ENCODE measurements at places on chromosomes 1 and 21.

GRCh38 chr1:206039046-206039973 is 13.7 kb upstream of the RHEX start:
- no peak for DNase-seq

- DNase-seq = no peak
These were observed 16.5 kb downstream of the ZNF697 start for GRCh38 chr1:119631433-119632102.

GRCh38 chr1:27301582-27302199 is 20.3 kb upstream of the TMEM222 start:
- no peak for DNase-seq

DNA sequence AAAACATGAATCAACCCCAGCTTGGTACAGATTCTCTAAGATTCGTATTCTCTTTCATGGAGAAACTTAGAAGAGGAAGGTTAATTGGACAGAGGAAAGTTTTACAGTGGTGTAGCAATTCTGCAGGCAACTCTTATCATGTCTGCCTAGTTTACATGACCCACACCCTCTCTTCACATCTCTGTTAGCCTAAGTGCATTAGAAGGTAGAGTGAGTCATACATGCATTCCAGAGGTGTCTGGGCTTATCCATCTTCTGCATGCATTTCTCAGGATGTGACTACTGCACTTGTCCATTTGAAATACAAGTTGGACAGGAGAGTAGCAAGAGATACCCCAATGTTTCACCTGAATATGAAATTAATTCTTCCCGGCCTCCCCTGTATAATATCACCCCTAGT is 578.4 kb upstream of the NCAM2 start:
- no peak for DNase-seq

GRCh38 chr1:225973158-225973557 is 26.0 kb downstream of the SDE2 start:
- no peak for DNase-seq

GRCh38 chr21:45323487-45324311 is 36.0 kb upstream of the POFUT2 start:
- no peak for DNase-seq

- DNase-seq = no peak
These were observed 194.6 kb downstream of the GPR52 start for GRCh38 chr1:174642393-174642792.

DNA sequence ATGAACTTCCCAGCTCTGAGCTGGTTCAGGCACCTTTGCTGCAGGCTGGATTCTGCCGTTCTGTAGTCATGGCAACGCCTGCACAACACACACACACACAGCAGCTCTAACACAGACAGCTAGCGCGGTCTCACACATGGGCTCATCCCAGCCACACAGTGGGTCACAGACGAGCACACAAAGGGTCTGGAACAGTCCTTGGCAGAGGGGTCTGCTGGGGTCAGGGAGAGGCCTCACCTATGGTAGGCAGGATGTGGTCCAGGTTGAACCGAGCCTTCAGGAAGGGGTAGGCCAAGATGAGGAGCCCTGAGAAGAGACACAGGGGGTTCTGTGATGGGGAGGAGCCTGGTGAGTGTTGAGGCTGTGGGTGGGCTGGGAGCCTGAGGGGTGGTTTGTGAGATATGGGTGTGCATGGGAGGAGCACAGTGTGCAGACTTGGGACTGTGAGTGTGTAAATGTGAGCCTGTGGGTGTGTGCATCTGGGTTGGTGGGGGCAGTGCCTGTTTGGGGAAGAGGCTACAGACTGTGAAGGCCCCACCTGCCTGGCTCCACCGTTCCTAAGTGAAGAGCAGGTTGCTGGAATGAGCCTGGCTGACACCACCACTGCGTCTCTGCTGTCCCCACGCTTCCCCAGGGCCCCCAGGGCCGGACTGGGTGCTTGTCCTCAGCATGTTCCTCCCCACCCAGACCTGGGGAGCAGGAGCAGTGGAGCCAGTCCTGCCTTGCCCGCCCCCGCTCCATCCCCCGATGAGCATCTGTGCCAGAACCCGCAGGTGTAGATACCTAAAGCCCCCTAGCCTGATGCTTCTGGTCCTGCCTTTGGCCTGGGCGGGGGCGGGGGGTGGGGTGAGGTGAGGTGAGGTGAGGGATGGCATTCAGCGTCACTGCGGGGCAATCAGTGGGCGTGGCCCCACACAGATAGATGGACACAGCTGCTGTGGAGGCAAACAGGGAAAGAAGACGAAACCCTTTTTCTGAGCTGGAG is 1.5 kb downstream of the KNCN start:
- DNase-seq = no peak

- no peak for DNase-seq
These were observed 86.0 kb downstream of the EVI5 start for GRCh38 chr1:92698932-92699331.

DNA sequence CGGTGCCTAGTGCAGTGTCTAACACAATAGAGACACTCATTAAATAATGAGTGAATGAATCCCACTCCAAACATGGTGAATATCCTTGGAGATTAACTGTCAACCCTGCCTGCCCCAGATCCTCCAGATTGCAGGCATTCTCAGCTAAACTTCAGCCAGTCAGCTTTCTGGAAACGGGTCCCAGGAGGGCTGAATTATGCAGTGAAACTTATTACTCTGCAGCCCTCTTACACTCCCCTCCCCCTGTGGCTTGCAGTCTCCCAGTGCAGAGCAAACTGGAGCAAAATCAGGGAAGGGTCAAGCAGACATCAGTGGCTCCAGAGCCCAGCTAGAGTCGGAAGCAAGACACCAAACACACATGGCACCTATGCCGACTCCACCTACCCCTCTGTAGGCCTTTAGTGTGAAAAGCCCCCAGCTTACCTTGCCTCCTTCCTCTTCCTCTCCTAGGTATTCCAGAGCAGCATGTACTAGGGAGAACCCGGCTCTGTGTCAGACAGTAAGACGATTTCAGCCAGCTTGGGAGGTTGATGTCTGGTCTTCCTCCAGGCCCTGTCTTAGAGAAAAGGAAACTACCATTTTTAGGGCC is 6.5 kb upstream of the RGS16 start:
- DNase-seq = no peak

DNA sequence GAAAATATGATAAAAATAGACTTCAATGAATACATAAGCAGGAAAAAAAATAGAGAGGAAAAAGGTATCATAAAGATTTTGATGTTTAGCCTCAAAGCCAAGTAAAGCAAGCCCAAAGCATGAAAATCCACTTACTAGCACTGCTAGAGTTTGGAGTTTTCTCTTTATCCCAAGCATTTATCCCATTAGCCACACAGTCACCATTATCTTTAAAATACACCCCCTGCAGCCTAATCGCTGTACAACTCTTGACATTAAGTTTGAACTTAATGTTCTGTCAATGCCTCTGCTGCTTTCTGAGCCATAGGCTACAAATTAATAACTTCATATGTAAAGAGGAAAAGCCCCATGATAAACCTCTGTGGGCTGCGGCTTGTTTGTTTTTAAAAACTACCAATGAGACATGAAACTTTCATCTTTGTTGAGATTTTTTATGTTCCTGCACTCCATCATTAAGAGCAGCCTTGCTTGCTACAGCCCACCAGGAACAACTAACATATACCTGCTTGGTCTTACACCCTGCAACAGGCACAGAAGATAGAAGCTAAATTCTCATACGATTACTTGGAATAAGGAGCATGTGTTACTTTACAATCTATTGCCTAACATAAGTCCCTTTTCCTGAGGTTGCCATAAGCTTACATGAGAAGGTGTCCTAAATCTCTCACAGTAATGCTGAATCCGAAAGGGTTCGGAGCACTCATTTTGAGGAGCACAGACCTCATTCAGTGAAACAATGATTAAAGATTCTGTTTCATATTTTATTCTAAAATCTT is 202.4 kb downstream of the SMYD3 start:
- DNase-seq = no peak

- DNase-seq = no peak
These were observed 801 bp upstream of the ANXA9 start for GRCh38 chr1:150981177-150981804.

DNA sequence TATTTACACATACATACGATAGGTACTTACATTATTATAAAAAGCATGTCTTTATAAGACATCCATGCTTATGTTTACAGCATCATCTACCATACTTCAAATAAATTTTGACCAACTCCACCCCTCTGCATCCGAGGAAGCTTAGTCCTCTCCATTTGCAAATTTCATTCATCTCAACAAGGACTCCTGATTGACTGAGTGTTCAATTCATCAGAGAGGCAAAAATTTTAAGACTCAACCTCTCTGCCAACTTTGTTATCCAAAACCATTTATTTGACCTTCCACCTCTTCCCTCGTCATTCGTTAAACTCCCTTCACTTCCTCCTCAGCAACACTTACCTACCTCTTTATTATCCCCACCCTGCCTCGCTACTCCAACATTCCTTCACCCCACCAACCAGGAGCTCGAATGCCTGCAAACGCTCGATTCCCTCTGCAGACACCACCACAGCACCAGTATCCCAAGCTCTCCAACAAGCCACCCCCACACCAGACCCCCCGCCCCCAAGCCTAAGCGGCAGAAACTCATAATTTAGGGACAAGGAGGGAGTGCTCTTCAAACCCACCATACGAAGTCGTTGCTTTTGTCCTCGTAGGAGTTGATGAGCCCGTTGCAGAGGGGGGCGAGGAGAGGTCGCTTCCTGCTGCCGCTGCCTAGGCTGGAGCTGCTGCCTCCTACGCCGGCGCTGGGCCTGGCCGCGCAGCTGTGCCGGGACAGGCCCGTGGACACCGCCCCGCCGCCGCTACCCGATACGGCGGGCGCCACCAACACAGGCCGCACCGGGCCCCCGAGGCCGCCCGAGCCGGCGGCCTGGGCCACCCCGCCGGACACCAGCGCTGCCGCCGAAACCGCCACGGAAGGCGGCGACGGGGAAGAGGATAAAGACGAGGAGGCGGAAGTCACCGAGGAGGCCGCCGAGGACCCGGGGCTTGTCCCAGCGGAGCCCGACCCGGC is 803 bp downstream of the COP1 start:
- DNase-seq = no peak

DNA sequence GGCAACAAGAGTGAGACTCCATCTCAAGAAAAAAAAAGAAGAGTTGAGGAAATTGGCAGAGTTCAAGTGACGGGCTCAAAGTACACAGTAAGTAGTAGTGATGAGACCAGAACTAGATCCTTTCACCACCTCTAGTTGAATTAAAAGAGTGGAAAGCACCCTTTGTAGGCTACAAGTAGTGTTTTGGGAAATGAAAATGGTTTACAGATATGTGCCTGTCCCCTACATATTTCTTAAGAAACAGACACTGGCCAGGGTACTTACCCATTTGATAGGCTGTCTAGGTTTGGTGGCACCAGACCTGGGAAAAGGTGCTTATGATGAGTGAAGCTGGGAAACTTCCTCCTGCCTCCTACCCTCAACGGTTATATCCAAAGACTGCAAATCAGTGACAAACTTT is 163.7 kb upstream of the BEND5 start:
- DNase-seq = no peak

DNA sequence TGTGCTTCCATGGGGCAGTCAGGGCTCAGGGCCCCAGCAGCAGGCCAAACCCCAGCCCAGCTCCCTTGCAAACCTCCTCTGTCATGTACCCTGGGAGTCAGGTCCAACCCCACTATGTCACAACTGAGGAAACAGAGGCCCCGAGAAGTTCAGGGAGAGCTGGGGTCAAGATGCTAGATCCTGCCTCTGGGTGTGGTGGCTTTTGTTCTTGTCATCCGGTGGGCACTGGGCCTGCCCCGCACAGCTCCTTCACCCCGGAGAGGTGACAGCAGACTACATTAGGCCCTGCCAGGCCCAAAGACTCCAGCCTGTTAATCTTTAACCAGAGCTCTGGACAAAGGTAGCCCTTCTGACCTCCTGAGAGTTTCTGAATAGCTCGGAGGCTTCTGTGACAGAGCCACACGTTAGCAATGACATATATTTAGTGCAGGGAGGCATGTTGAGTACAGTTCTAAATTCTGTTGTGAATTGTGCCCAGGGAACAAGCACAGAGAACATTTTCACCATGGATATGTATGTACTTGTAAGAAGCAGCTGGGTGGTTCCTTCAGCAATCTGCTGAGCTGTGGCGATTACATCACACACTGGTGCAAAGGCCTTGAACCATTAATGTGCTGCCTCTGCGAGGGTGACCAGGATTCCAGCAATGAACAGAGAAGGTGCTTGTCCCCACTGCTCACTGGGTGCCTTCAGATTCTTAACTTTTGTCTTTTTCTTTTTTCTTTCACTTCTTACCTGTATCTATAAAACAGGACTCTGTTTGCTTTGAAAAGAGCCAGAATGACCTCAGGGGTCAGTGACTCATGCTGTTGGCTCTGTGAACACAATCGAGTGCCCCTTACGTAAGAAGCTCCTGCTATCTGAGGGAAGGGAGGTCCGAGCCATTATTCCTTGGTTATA is 102.8 kb downstream of the RHOU start:
- DNase-seq = peak; percentile 78

DNA sequence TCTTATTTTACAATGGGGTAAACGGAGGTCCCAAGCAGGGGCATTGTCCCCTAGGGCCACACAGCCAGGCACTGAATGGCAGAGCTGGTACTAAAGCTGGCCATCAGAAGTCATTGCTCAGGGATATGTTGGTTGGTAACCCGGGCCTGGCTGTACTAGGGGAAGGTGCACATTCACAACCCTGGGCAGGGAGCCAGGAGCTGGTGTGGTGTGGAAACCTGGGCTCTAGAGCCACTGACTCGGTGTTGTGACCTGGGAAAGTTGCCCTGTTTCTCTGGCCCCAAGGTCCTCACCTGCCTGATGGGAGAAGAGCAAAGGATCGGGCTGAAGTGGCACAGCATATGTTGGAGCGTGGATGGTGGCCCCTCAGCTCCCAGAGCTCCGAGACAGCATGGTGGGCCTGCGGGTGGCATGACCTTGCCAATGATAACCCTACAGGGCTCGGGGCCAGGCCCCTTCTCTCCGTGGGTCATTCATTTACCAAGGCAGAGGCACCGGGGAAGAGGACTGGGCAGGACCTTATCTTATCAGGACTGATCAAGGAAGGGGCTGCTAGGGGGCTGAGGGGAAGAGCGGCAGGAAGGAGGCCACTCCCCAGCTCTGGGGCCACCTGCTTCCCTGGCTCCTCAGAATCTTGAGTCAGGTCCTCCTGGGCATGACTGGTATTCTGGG is 274.1 kb downstream of the TRABD2B start:
- no peak for DNase-seq

GRCh38 chr21:24994717-24995116 is 612.6 kb downstream of the MRPL39 start:
- no peak for DNase-seq

- DNase-seq = no peak
These were observed 2.3 kb downstream of the ATP1A1 start for GRCh38 chr1:116375148-116375886.

GRCh38 chr1:212980123-212980785 is 29.9 kb downstream of the VASH2 start:
- DNase-seq = no peak

DNA sequence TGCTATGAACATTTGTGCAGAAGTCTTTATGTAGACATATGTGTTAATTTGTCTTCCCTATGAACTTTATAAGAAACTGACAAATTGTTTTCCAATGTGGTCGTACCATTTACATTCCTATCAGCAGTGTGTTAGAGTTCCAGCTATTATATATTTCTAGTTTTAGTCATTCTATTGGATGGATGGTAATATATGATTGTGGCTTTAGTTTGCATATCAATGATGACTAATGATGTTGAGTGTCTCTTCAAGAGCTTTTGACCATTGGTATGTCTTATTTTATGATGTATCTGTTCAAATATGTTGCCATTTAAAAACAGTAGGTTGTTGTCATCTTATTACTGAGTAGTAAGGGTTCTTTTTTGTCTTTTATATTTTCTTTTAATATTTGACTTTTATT is 16.2 kb upstream of the ZNF326 start:
- no peak for DNase-seq
